Thyroid gland (tissue), 4 donors: ENCODE measurements at places on chromosomes 4 and X. TPM values are rescaled to one million over a fixed set of nuclear protein-coding genes. Genes with fewer than 3 reads are reported as not detected.

DNA sequence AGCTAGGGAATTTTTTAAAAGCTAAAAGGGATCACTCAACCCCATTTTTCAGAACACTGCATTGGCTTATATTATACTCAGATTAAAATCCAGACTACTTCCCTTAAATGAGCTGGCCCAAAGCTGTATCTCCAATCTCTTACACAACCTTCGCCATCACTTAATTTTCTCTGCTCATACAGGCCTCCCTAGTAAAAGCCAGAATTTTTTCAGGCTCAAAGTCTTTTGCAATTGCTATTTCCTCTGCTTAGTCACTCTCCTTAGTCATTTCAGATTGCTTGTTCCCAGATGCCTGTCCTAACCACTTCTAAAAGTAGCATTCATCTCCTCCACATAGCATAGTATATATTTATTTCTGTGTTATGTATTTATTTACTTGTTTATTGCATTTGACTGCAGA is 1587.9 kb upstream of the ADGRL3 start:
- H3K36me3 ChIP-seq = no peaks in the 10 kb centered on the region
- no peak overlapping the region for H3K27ac ChIP-seq
- no peak for DNase-seq
- no peaks in the 10 kb centered on the region for H3K4me1 ChIP-seq
- H3K4me3 ChIP-seq = no peak overlapping the region
- H3K27me3 ChIP-seq = no peaks in the 10 kb centered on the region

GRCh38 chr4:115883847-115884246 is 770.4 kb upstream of the NDST4 start:
- no peaks in the 10 kb centered on the region for H3K4me1 ChIP-seq
- H3K36me3 ChIP-seq = no peaks in the 10 kb centered on the region
- no peak overlapping the region for H3K4me3 ChIP-seq

GRCh38 chrX:15664487-15665444 is at the start of gene CLTRN:
Gene CLTRN (minus strand): TSS chrX:15664805. CDS start chrX:15664775, 30 bp downstream.
- H3K27me3 ChIP-seq = no peaks in the 10 kb centered on the region
- no peak for DNase-seq
- no peak within 1 kb of the TSS for H3K4me3 ChIP-seq

GRCh38 chr4:141640696-141641095 is 4.3 kb downstream of the IL15 start:
- no peaks in the 10 kb centered on the region for H3K27me3 ChIP-seq
- no peak overlapping the region for H3K27ac ChIP-seq
- H3K4me1 ChIP-seq = peaks cover 21% of the 10 kb centered on the region
- no peak for DNase-seq
- no peaks in the 10 kb centered on the region for H3K36me3 ChIP-seq

GAGE1 gene
- not detected for total RNA-seq

PGAM4 gene
- not detected for total RNA-seq

GRCh38 chrX:10755439-10756334 is 135.3 kb upstream of the MID1 start:
- H3K4me3 ChIP-seq = no peak overlapping the region
- peak overlapping the region; percentile 4 for H3K27ac ChIP-seq
- no peaks in the 10 kb centered on the region for H3K27me3 ChIP-seq
- peak; percentile 14 for DNase-seq
- H3K36me3 ChIP-seq = no peaks in the 10 kb centered on the region
- peaks cover 7% of the 10 kb centered on the region for H3K4me1 ChIP-seq

- H3K27ac ChIP-seq = peak overlapping the region; percentile 5
- H3K36me3 ChIP-seq = no peaks in the 10 kb centered on the region
- no peaks in the 10 kb centered on the region for H3K27me3 ChIP-seq
- no peak overlapping the region for H3K4me3 ChIP-seq
- H3K4me1 ChIP-seq = peaks cover 11% of the 10 kb centered on the region
- no peak for DNase-seq
Observed at GRCh38 chr4:39341075-39341725, 25.0 kb downstream of the RFC1 start.

- no peak overlapping the region for H3K4me3 ChIP-seq
- DNase-seq = no peak
- no peaks in the 10 kb centered on the region for H3K36me3 ChIP-seq
- no peaks in the 10 kb centered on the region for H3K27me3 ChIP-seq
- H3K27ac ChIP-seq = no peak overlapping the region
Observed at GRCh38 chr4:2295900-2296442, 34.1 kb upstream of the MXD4 start.

- H3K4me3 ChIP-seq = no peak overlapping the region
- no peak for DNase-seq
- no peaks in the 10 kb centered on the region for H3K4me1 ChIP-seq
- H3K27ac ChIP-seq = no peak overlapping the region
Observed at GRCh38 chrX:49845701-49846403, 16.7 kb downstream of the PAGE4 start.

SCD5 gene
- 53.4 TPM for total RNA-seq

GRCh38 chrX:119501511-119502148 is 33.4 kb downstream of the SLC25A5 start:
- peak overlapping the region; percentile 80 for H3K27ac ChIP-seq
- H3K27me3 ChIP-seq = no peaks in the 10 kb centered on the region
- H3K4me1 ChIP-seq = peaks cover 10% of the 10 kb centered on the region
- peak; percentile 70 for DNase-seq

DNA sequence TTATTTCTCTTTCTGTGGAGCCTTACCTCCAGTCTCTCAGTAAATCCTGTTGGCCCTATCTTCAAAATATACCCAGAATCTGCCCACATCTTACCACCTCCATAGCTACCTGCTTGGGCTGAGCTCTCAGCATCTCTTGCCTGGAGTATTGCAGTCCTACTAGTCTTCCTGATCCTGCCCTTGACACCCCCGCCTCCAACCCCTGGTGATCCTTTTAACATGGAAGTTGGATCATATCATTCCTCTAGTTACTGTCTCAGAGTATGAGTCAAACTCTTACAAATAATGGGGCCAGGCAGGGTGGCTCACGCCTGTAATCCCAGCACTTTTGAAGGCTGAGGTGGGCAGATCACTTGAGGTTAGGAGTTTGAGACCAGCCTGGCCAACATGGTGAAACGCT is 43.1 kb upstream of the SETD7 start:
- H3K4me3 ChIP-seq = no peak overlapping the region
- H3K4me1 ChIP-seq = no peaks in the 10 kb centered on the region
- H3K27me3 ChIP-seq = no peaks in the 10 kb centered on the region
- H3K27ac ChIP-seq = no peak overlapping the region

- H3K36me3 ChIP-seq = no peaks in the 10 kb centered on the region
- H3K4me1 ChIP-seq = no peaks in the 10 kb centered on the region
- no peak for DNase-seq
- no peak overlapping the region for H3K4me3 ChIP-seq
Observed at GRCh38 chr4:85738721-85739120, 263.8 kb downstream of the ARHGAP24 start.

TSPAN6 gene
- 33.5 TPM for total RNA-seq

SPANXC gene
- not detected for total RNA-seq

DNA sequence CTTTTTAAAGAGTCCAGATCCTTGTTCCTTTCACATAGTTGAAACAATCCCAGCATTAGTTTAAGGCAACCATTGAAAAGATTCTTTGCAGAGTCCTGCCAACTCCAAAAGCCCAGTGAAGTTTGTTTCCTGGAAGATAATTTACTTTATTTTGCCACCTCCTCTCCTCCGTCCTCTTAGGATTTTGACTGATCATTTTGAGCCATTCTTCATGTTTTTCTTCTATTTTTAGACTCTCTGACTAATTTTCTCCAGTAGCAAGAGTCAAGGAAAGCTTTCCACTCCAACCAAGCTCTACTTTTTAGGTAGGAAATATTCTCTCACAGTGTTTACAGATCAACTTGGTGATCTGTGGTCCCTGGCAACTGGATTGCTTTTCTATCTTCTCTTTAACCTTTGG is 10.3 kb downstream of the NCBP2L start:
- H3K27me3 ChIP-seq = no peaks in the 10 kb centered on the region
- H3K36me3 ChIP-seq = no peaks in the 10 kb centered on the region
- no peaks in the 10 kb centered on the region for H3K4me1 ChIP-seq
- DNase-seq = no peak
- H3K27ac ChIP-seq = no peak overlapping the region
